RPMI8226 (cell line): ENCODE measurements at places on chromosomes 6 and 20.

DNA sequence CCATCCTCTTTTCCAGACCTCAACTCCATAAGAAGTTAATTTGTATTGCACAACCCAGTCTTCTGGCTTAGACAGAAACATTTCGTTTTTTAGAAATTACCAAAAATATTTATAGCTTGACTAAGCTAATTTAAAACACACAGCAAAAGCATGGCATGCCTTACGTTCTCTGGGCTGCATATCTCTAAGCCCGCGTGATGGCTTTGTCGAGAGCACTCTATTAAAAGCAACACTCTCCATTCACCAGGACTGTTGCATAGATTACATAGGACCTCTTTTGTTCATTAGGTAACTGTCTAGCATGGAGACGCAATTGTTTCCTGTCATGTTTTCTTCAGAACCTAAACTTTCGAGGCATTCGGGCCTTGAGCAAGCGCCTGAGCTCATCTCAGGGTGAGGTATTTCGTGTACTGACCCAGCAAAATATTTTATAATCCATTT lies 104.5 kb downstream of the IBTK start:
- no peak for DNase-seq

- DNase-seq, result no peak
These were observed 57.6 kb upstream of the FOXP4 start for GRCh38 chr6:41488433-41489119.

DNA sequence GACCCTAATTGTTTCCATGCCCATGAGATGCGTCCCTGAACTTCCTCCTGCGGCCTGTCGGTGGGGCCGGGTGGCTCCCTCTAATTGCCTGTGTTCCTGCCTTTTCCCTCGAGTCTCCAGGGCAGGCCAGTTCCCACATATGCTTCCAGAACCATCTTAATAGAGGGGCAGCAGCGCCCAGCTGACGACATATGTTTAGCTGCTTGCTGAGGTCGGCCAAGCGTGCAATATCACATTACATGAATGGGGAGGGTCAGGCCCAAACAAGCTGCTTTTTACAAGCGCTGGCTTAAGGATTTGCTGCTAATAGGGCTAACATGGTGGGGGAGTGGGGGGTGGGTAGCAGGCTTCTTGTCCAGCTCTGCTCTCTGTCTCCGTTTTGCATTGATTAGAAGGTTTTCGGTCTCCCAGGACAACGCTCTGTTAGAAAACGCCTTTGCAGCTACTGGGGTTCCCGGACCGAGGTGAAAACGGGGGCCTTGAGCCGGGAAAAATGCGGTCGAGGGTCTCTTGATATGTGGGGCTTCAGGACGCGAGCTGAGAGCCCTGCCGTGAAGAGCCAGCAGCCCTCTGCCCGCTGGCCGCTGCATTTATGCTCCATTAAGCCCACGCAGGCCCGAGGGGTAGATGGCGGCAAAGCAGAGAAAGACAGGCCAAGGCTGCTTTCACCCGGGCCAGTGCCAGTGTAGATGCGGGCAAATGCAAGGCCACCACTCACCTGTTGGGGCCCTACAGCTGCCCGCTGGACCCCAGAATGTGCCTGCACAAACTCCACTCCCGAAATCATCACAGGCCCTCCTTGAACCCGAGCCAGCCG lies 308.5 kb downstream of the BMP7 start:
- DNase-seq, result no peak

- no peak for DNase-seq
These were observed 73.3 kb downstream of the BTBD9 start for GRCh38 chr6:38566295-38567030.
